Upper lobe of right lung (tissue), 1 donor: ENCODE measurements at places on chromosomes 13 and 19. TPM values are rescaled to one million over a fixed set of nuclear protein-coding genes. Genes with fewer than 3 reads are reported as not detected.

- no peak overlapping the region for H3K4me3 ChIP-seq
- no peak overlapping the region for H3K27ac ChIP-seq
- DNase-seq, result no peak
- no peaks in the 10 kb centered on the region for H3K27me3 ChIP-seq
- no peaks in the 10 kb centered on the region for H3K36me3 ChIP-seq
- no peaks in the 10 kb centered on the region for H3K4me1 ChIP-seq
These were observed 22.0 kb upstream of the GJB6 start for GRCh38 chr13:20254076-20254475.

- no peaks in the 10 kb centered on the region for H3K27me3 ChIP-seq
- no peak overlapping the region for H3K27ac ChIP-seq
- no peaks in the 10 kb centered on the region for H3K4me1 ChIP-seq
- no peak overlapping the region for H3K4me3 ChIP-seq
- peak; percentile 60 for DNase-seq
- H3K36me3 ChIP-seq, result no peaks in the 10 kb centered on the region
These were observed 58.1 kb upstream of the TPM4 start for GRCh38 chr19:16018106-16018755.

GRCh38 chr13:46885018-46885417, 11.8 kb downstream of the HTR2A start:
- H3K27me3 ChIP-seq, result peaks cover 5% of the 10 kb centered on the region
- H3K4me3 ChIP-seq, result no peak overlapping the region
- DNase-seq, result no peak

ADGRE3 gene
- 17.3 TPM for total RNA-seq

- H3K36me3 ChIP-seq, result no peaks in the 10 kb centered on the region
- no peak overlapping the region for H3K4me3 ChIP-seq
- peaks cover 7% of the 10 kb centered on the region for H3K4me1 ChIP-seq
- H3K27ac ChIP-seq, result no peak overlapping the region
These were observed 4.4 kb upstream of the ATP1A3 start for GRCh38 chr19:41998246-41999020.

TNFRSF19 gene
- total RNA-seq, result 17.9 TPM

GRCh38 chr19:10968527-10969135, 7.8 kb downstream of the SMARCA4 start:
- H3K4me3 ChIP-seq, result no peak overlapping the region
- no peaks in the 10 kb centered on the region for H3K27me3 ChIP-seq
- no peaks in the 10 kb centered on the region for H3K36me3 ChIP-seq
- DNase-seq, result no peak
- H3K27ac ChIP-seq, result peak overlapping the region; percentile 3
- H3K4me1 ChIP-seq, result peaks cover 15% of the 10 kb centered on the region

TMEM59L gene
- total RNA-seq, result 2.2 TPM

DNA sequence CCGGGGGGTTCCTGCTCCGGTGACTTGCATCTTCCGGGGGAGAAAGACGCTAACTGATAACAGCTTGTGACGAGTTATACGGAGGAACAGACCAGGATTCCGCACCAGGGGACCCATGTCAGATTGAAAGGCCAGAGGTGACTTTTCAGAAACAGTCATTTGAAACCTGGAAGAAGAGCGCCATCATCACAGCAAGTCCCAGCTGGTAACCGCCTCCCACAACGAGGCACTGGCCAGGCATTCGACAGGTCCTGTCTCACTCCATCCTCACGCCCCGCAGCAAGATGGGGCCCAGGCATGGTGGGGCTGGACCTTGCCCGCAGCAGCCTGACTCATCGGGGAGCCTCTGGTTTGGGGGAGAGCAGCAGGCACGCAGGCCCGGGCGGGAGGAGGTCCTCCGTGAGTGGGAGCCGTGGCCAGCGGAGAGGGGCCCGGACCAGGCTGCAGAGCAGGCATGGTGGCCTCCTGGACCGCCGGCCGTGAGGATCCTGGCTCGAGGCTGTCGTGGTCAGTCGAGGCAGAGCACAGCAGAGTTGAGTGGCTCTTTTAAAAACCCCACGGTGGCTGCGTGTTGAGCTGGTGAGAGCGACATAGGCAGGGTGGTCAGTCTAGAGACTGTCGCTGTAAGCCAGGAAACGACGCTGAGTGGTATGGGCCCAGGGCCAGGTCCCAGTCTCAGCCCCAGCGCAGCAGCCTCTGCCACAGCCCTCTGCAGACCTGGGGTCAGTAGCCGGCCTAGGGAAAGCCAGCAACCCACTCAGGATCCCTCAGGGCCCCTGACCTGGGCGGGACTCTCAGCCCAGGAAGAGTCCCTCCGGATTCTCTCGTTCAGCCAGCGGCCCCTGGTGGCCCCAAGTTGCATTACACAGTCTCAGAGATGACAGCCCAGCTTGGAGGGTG, 94.9 kb upstream of the MCF2L start:
- H3K27me3 ChIP-seq, result no peaks in the 10 kb centered on the region
- H3K4me3 ChIP-seq, result no peak overlapping the region
- peak overlapping the region; percentile 38 for H3K27ac ChIP-seq
- peak; percentile 85 for DNase-seq
- H3K4me1 ChIP-seq, result no peaks in the 10 kb centered on the region
- H3K36me3 ChIP-seq, result peaks cover 66% of the 10 kb centered on the region

GRCh38 chr19:47419030-47419783, at the start of gene MEIS3:
TSS of gene MEIS3 (minus strand) at chr19:47419527. CDS start at chr19:47419081, 446 bp downstream.
- H3K27me3 ChIP-seq, result peaks cover 59% of the 10 kb centered on the region
- no peaks in the 10 kb centered on the region for H3K4me1 ChIP-seq
- peak within 1 kb of the TSS; percentile 33 for H3K4me3 ChIP-seq
- no peak within 1 kb of the TSS for H3K27ac ChIP-seq
- H3K36me3 ChIP-seq, result no peaks in the 10 kb centered on the region
- DNase-seq, result no peak

LIN37 gene
- 11.3 TPM for total RNA-seq

PLVAP gene
- 174 TPM for total RNA-seq

DNA sequence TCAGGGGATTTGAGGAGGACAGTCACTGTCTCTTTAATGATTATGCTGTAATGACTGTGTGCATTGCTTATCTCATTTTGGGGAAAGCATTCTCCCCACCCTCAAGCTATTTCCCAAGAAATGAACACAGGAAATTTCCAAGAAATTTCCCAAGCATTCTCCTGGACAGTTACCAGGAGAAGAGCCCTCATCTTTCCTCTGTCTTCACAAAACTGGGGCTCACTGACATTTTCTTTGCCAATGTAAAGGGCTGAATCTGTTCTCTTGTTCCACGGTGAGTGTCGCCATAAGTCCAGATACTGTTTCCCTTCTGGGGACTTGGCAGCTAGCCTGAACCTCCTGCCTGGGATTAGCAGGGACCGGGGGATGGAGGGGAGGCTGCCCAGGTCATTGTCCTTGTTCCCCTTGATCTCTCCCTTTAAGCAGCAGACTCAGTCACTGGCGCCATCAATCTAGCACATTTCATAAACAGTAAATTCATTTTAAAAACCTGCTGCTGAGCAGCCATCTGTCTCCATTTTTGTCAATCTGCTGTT, 172.8 kb downstream of the DNAJC15 start:
- no peaks in the 10 kb centered on the region for H3K4me1 ChIP-seq
- no peak for DNase-seq
- no peak overlapping the region for H3K4me3 ChIP-seq
- no peaks in the 10 kb centered on the region for H3K27me3 ChIP-seq
- no peak overlapping the region for H3K27ac ChIP-seq
- no peaks in the 10 kb centered on the region for H3K36me3 ChIP-seq

GRCh38 chr19:35240327-35240726, 8.5 kb upstream of the LSR start:
- H3K4me3 ChIP-seq, result no peak overlapping the region
- H3K36me3 ChIP-seq, result no peaks in the 10 kb centered on the region
- DNase-seq, result no peak
- H3K27ac ChIP-seq, result peak overlapping the region; percentile 31
- no peaks in the 10 kb centered on the region for H3K4me1 ChIP-seq

PDX1 gene
- total RNA-seq, result not detected

DNA sequence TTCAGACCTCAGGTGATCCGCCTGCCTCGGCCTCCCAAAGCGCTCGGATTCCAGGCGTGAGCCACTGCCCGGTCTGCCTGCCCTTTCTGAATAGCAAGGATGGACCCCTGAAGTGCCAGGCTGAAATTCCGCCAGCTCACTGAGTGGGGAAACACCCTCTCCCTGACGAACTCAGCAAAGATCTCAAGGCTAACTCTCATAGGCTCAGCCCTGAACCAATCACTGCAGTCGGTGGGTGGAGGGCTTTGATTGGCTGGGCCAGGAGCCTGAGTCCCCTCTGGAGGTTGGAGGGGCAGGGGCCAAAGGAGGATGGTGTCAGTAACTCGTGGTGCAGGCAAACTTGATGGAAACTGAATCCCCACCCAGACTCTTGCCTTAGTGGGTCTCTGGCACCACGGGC, 11.2 kb upstream of the COMP start:
- DNase-seq, result no peak
- no peaks in the 10 kb centered on the region for H3K36me3 ChIP-seq
- no peaks in the 10 kb centered on the region for H3K4me1 ChIP-seq
- no peak overlapping the region for H3K4me3 ChIP-seq
